Body of pancreas (tissue), 4 donors: ENCODE measurements at places on chromosomes 16 and 17. TPM values are rescaled to one million over a fixed set of nuclear protein-coding genes. Genes with fewer than 3 reads are reported as not detected.

- DNase-seq: no peak
These were observed 20.9 kb upstream of the PPM1D start for GRCh38 chr17:60579090-60579489.

- no peak for DNase-seq
These were observed 427.9 kb upstream of the ERCC4 start for GRCh38 chr16:13492046-13492445.

OTOA gene
- total RNA-seq: not detected

- DNase-seq: no peak
These were observed 54.9 kb downstream of the ABCC1 start for GRCh38 chr16:16004314-16004749.

DNA sequence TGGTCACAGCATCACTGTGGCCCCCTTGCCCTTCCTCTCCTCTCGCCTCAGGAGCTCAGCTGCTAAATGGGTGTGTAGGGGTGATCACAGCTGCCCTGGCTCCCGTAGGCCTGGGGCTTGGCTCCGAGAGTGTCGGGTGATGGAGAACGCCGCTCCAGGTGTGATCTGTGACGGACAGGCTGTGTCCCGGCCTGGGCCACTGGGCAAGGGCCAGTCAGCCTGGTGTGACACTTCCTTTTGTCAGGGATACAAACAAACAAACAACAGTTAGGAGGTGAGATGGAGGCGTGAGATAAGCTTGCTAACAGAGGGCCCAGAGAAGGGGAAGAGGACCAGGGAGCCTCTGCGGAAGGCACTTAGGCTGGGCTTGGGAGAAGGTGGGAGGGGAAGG lies 2.0 kb downstream of the ADGRG1 start:
- DNase-seq: no peak

DNA sequence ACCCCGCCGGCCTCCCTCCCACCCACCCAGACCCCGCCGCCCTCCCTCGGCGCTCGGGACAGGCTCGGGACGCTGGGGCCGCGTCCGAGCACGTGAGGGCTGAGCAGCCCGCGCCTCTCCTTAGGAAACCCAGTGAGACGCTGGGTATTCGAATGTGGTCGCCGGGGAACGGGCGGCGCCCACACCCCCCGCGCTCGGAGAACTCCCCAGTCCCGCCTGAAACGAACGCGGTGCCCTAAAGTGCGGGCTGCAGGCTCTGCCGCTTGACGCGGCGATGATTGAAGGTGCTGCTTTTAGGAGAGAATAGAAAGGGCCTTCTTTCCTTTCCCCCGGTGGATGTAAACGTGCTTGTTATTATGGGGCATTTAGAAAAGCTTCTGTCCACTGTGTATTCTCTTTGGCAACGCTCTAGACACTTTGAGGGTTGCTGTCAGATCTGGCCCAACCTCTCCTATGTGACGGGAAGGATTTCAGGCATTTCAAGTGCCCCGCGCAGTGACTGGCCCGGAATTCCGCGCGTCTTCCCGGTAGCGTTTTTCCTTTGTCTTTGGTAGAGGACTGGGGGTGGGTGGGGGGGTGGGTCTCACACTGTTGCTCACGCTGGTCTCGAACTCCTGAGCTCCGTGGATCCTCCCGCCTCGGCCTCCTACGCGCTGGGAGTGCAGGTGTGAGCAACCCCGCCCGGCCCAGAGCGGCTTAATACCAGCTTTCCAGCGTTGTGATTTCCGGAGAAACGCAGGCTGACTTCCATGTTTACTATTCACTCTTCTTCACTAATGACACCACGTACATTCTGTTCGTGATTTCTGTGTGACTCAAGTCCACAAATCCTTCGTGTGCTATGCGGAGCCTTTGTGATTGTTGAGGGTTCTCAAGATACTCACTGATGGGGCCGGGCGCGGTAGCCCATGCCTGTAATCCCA lies 21.8 kb upstream of the FOXK2 start:
- DNase-seq: peak; percentile 62

GRCh38 chr16:89620406-89620841 lies 7.0 kb downstream of the DPEP1 start:
- DNase-seq: no peak

DNA sequence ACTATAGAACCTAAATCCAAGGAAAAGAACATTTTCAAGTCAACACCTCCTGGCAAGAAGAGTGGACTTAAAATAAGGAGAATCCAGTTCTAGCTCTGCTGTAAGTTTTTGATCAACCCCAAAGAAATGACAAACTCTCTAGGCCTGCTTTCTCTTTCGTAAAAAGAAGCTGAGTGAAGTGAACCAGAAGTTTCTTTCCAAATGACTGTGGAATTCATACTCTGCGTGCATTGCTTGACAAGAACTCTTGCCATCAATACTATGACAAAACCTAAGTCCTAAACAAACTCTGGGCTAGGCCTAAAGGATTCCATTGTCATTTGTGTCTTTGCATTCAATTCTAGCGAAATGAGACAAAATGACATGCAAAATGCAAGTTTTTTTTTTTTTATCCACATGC lies 187.5 kb upstream of the SOX9 start:
- no peak for DNase-seq

DNA sequence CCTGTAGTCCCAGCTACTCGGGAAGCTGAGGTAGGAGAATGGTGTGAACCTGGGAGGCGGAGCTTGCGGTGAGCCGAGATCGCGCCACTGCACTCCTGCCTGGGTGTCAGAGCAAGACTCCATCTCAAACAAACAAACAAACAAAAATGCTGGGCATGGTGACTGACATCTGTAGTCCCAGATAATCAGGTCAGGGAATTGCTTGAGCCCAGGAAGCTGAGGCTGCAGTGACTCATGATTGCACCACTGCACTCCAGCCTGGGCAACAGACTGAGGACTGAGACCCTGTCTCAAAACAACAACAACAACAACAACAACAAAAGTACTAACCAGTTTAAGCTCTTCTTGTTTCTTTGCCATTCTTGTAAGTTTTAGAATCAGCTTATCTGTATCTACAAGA lies 383.0 kb upstream of the PMFBP1 start:
- DNase-seq: no peak

CLEC18B gene
- total RNA-seq: not detected

GRCh38 chr17:66198242-66198641 lies 6.3 kb upstream of the CEP112 start:
- no peak for DNase-seq

- peak; percentile 75 for DNase-seq
These were observed 29.5 kb upstream of the CDH1 start for GRCh38 chr16:68707340-68708152.

- no peak for DNase-seq
These were observed 17.5 kb upstream of the GUCY2D start for GRCh38 chr17:7984904-7985303.

- DNase-seq: no peak
These were observed 428 bp upstream of the ANTKMT start for GRCh38 chr16:720447-720989.

GRCh38 chr16:55571-56136 lies 2.0 kb downstream of the SNRNP25 start:
- no peak for DNase-seq

- DNase-seq: no peak
These were observed 53.1 kb downstream of the CMIP start for GRCh38 chr16:81497690-81498089.

- DNase-seq: no peak
These were observed 96.0 kb downstream of the YPEL2 start for GRCh38 chr17:59427425-59427921.

TPSAB1 gene
- total RNA-seq: 53.4 TPM

DNA sequence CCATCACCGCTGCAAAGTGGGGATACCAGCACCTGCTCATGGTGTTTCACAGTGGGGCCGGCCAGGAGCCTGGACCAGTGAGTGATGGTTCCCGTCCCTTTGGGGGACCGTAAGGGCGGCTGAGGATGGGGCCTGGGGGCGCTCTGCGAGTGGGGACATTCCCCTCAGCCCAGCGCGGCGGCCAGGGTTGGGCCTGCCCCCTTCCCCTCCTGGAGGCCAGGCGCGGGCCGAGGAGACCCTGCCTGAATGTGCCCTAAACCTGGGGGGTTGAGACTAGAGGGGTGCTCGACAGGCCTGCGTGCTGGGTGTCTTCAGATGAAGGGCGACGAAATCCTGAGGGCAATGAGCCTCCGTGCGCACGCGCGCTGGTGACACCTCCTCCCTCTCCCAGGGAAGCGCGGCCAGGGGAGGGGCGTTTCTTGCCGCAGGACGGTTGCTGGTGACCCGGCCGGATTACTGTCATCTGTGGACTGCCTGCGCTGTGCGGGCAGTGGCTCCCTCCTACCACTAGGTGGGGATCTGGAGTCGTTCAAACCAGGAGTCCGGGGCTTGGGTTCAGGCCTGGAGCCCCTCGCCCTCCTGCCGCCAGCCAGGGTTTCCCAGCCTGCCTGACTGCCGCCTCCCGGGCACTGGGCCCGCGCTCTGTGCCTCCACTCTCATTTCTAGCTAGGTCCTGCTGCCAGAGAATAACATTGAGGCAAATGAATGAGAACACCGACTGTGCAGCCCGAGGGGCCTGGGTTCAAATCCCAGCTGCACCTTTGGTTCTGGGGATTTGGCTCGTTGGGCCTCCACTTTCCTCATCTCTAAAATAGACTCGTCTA lies 17.1 kb downstream of the TBX2 start:
- DNase-seq: peak; percentile 82

DNA sequence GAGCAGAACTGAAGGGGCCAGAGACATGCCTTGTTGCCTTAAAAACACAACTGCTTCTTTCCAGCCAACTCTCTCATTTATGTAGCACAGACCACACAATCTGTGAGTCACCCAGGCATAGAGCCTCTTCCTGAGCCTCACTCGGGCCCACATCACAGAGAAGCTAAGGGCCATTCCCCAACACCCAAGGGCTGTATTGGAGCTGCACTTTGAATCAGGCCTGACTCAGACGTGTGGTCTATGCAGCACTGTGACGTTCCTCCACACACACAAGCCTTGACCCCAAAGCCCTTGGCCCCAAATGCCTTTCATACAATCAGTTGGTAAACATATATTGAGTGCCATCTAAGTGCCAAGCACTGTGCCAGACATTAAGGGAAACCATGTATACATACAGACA lies 308.9 kb upstream of the DYNLRB2 start:
- DNase-seq: peak; percentile 10

DNA sequence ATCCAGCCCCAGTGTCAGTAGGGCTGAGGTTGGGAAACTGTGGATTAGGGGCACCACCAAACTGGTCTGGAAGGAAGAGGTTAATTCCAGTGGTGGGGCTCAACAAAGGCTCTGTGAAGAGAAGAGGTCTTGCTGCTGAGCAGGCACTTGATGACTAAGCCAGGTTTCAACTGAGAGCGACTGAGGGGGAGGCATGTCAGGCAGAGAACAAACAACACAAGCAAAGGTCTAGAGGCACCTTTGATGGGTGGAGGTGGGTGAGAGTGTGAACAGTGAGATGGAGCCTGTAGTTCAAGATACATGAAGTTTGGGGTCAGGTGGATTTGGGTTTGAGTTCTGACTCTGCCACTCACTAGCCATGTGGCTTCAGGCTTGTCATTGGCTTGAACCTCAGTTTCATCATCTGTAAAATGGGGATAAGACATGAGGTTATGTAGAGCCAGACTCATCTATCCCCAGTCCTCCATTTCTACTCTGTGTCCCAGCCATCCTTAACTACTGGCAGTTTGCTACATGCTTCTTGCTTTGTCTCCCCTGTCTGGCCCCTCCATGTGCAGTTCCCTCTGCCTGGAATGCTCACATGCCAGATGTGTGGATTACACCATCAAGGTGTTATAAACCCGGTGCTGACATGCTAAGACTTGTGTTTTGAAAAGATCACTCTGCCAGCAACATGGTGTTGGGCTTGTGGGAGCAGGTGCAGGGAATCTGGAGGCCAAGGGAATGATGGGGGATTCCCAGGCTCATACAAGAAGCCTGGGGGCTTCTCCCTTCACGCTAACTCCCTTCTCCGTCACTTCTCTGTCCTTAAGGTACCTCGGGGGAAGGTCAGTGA lies 3.0 kb upstream of the RMI2 start:
- DNase-seq: no peak

DNA sequence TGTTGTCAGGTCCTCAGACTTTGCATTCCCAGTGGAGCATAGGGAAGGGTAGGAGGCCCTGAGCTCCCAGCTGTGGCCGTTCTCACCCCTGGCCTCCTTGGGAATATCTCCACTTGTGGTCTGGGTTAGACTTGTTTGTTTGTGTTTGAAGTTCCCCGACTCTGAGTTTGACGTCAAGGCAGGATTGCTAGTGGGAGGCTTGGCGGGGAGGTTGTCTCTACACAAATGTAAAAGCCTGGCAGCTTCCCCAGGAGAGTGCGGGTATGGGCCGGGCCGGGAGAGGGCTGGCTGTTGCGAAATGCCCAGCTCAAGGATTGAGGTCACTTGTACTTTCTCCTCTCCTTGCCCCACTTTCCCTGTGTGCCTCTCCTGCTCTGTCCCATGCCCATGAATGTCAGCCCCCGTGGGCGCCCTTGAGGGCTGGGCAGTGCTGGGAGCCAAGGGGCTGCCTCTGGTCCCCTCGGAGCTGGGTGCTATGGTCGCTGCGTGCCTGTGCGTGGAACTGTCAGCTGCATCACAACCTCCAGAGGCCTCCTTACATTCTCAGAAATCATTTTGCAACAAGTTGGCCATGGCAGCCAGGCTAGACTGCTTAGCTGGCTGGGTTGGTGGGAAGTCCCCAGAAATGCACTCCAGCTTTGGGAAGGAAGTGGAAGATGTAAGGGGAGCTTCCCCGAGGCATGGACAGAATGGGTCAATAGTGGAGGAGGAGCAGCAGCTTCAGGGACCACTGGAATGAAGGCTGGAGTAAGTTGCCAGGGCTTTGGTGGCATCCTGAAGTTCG lies 84.3 kb downstream of the KSR1 start:
- DNase-seq: peak; percentile 98

DNA sequence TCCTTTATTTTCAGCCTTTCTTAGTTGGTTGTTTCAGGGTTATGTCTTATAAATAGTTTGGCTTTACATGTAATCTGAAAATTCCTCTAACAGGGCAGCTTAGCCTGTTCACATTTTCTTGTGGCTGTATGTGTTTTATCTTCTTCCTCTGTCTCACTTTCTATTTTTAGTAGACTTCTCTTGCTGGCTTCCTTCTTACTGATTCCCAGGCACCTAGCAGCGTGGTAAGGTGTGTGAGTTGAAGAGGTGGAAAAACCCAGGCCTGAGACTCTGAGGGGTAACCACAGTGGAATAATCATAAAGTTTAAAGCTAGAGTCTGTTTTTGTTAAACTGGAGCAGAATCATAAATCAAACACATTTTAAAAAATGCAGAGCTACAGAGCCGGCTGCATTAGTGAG lies 190.9 kb downstream of the LGALS9B start:
- no peak for DNase-seq

DNA sequence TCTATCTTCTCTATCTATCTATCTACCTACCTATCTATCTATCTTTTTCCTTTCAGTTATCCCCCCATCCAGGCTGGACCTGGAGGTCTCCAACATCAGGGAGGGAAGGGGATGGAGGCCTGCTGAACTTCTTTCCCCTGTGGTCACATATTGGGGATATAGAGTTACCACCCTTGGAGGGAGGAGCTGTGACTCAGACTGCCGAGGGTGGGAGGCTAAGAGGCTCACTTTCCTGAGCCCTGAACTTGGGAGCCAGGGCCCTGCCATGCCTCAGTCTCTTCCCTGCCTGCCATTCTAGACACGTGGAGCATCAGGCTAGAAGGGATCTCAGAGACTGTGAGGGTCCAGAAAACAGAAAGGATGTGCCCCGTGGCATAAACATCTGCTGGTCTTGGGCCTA lies 8.4 kb downstream of the LRRC3C start:
- no peak for DNase-seq

NOL3 gene
- 78.8 TPM for total RNA-seq

- no peak for DNase-seq
These were observed 740 bp upstream of the JPT2 start for GRCh38 chr16:1677339-1677738.

ZACN gene
- not detected for total RNA-seq

CNTNAP4 gene
- total RNA-seq: not detected

SSTR5 gene
- 2.3 TPM for total RNA-seq

GRCh38 chr16:79210607-79211006 lies 389.9 kb downstream of the MAF start:
- no peak for DNase-seq
